ENCODE measurements at places on chromosomes 5 and 9.

GRCh38 chr9:77582961-77583576, 65.1 kb downstream of the GNA14 start:
- DNase-seq: no peak

- DNase-seq: no peak
These were observed 275.0 kb downstream of the NR2F1-AS1 start for GRCh38 chr5:93305984-93306383.

- DNase-seq: peak; percentile 90
These were observed 6.9 kb downstream of the FGD3 start for GRCh38 chr9:92954049-92954861.

- DNase-seq: no peak
These were observed 46.9 kb downstream of the RAB14 start for GRCh38 chr9:121154782-121155181.

DNA sequence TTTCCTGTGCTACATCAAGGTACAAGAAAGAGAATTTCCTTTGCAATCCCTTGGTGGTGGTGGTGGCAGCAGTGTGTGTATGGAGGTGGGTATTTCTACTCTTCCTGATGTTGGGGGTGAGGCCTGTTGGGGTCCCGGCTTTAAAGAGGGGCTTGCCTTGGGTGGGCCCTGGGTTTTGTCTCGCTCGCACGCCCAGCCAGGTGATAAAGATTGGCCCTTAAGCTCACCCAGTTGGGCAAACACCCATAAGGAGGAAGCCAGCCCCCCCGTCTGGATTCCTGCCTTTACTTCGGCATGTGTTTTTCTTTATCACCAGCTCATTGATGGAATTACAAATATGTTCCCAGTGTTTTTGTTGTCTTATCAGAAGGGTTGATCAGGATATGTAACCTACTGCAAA, 16.0 kb upstream of the SARDH start:
- no peak for DNase-seq

DNA sequence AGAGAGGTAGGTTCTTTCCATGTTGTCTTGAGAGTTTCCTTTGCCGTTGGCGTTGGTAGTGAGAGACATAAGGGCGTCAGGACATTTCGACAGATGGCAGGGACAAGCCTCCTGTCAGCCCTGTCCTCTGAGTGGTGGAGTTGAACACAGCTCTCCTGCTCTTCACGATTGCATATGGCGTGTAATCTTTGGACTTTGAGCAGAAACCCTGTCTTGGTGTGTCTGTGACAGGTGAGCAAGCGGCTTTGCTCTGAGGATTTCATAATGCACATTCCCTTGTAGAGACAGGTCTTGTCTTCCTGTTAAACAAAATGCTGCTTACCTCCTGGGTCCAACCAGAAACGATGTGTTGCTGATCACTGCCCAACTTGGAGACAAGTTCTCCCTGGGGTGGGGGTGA, 146.5 kb downstream of the NXNL2 start:
- no peak for DNase-seq

DNA sequence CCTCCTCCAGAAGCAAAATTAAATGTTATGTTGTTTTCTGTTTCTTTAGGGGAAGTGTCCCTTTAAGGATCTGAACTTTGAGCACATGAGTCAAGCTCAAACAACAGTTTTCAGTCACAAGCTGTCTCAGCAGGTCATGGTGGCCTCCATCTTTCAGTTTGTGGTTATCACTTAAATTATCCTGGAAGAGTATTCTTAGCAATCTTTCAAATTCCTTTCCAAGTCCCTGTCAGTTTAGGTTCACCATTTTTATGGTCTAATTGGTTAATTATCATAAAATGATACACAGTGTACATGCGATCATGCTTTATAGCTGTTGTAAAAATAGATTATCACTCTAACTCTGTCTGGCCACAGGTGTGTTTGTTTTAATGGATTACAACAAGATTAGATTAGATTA, 43.1 kb upstream of the SELENOP start:
- no peak for DNase-seq

- peak; percentile 10 for DNase-seq
These were observed 114.3 kb upstream of the IL12B start for GRCh38 chr5:159444441-159445082.

DNA sequence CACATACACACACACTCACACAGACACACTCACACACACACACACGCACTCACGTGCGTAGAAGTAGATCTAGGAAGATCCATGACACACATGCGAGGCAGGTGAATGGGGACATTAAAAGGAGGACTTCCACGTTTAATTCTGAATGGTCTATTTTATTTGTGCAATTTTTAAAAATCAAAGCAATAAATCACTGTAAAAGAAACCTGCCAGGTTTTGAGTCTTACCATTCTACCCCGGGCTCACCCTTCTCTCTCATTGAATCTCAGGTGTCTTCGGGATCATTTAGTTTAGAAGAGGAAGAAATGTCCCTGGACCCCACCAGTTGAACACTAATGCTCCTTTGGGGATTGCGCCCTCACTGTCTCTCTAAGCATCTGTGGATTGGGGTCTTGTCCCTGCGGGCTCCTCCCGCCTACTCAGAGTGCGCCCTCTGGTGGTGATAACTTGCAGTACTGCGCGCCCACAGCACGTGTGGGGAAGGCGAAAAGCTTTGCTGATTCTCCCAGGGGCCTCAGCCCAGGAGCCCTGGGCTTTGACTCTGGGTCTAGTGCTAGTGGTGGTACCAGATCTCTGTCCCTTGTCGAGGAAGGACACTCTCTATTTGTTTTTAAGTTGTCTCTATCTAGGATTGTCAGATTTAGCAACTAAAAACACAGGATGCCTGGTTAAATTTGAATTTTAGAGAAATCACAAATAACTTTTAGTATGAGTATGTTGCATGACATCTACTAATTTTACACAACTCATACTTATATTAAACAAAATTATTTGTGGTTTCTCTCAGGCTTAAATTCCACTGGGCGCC, 34.8 kb downstream of the BOD1 start:
- peak; percentile 75 for DNase-seq
